Left lung (tissue), 14 donors: ENCODE measurements at places on chromosomes 11 and 22.

- no peaks in the 10 kb centered on the region for H3K27me3 ChIP-seq
- no peaks in the 10 kb centered on the region for H3K36me3 ChIP-seq
- no peak overlapping the region for H3K27ac ChIP-seq
- DNase-seq: no peak
These were observed 36.3 kb upstream of the SOX6 start for GRCh38 chr11:16392616-16393015.

GRCh38 chr22:36027935-36028645 is 534 bp downstream of the RBFOX2 start:
- peaks cover 10% of the 10 kb centered on the region for H3K4me1 ChIP-seq
- no peaks in the 10 kb centered on the region for H3K36me3 ChIP-seq
- H3K27me3 ChIP-seq: no peaks in the 10 kb centered on the region
- H3K27ac ChIP-seq: peak overlapping the region; percentile 90

- H3K36me3 ChIP-seq: peaks cover 4% of the 10 kb centered on the region
- H3K4me3 ChIP-seq: no peak overlapping the region
- peaks cover 12% of the 10 kb centered on the region for H3K4me1 ChIP-seq
- H3K27ac ChIP-seq: no peak overlapping the region
- no peak for DNase-seq
These were observed 6.3 kb downstream of the INPPL1 start for GRCh38 chr11:72230764-72231365.

- no peak for DNase-seq
- H3K36me3 ChIP-seq: no peaks in the 10 kb centered on the region
- H3K27ac ChIP-seq: no peak overlapping the region
- H3K4me1 ChIP-seq: no peaks in the 10 kb centered on the region
- H3K4me3 ChIP-seq: no peak overlapping the region
These were observed 11.2 kb downstream of the CCS start for GRCh38 chr11:66604155-66604554.

- H3K27me3 ChIP-seq: no peaks in the 10 kb centered on the region
- no peak overlapping the region for H3K4me3 ChIP-seq
- peaks cover 18% of the 10 kb centered on the region for H3K4me1 ChIP-seq
These were observed 93.2 kb downstream of the RELT start for GRCh38 chr11:73469401-73469800.

DNA sequence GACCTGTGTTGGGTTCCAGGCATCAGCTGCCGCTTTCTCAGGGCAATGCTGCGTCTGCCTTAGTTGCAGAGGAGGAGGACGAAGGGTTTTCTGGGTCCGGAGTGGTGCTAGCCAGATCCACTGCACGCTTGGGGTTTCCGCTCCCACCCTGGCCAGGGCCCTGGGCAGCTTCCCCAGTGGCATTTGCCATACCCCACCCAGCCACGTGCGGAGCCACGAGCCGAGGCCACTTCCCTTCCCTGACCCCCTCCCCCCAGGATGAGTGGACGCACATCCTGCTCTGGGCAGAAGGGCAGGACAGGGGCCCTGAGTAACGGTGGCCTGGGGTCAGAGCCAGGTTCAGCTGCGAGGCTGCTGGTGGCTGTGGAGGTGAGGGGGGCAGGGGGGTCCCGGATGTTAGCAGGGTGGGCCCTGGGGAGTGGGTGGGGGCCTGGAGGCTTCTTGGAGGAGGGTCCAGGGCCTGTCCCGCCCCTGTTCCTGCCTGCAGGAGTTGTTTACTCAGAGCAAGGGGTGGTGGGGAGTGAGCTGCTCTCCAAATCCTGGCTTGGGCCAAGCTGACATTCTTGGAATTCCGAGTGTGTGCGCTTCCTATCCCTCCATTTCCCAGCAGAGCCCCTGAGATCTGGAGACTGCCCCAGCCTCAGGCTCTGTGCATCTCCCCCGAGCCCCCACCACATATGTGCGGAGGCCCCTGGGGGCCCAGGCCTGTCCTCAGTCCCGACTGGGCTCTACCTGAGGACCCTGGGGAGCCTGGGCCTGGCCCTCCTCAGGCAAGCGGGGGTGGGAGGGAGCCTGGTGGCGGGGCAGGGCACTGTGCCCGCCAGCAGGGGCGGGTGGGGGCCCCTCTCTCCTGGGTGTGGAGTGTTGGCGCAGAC is 1.4 kb downstream of the TSPAN4 start:
- peak overlapping the region; percentile 99 for H3K4me3 ChIP-seq
- H3K27ac ChIP-seq: peak overlapping the region; percentile 92
- peaks cover 24% of the 10 kb centered on the region for H3K27me3 ChIP-seq
- H3K4me1 ChIP-seq: peaks cover 82% of the 10 kb centered on the region
- DNase-seq: peak; percentile 87

GRCh38 chr11:96942855-96943254 is 553.0 kb downstream of the JRKL start:
- H3K36me3 ChIP-seq: no peaks in the 10 kb centered on the region
- no peak overlapping the region for H3K4me3 ChIP-seq
- H3K27ac ChIP-seq: no peak overlapping the region
- H3K27me3 ChIP-seq: no peaks in the 10 kb centered on the region

GRCh38 chr11:133896028-133896427 is 50.7 kb upstream of the SPATA19 start:
- no peak overlapping the region for H3K4me3 ChIP-seq
- no peak for DNase-seq
- no peaks in the 10 kb centered on the region for H3K27me3 ChIP-seq

- no peaks in the 10 kb centered on the region for H3K4me1 ChIP-seq
- no peaks in the 10 kb centered on the region for H3K27me3 ChIP-seq
- no peaks in the 10 kb centered on the region for H3K36me3 ChIP-seq
- no peak for DNase-seq
These were observed 53.7 kb downstream of the DSCAML1 start for GRCh38 chr11:117743121-117743815.

GRCh38 chr11:22734628-22735345 is 68.4 kb downstream of the GAS2 start:
- DNase-seq: no peak
- no peaks in the 10 kb centered on the region for H3K36me3 ChIP-seq
- no peak overlapping the region for H3K27ac ChIP-seq

DNA sequence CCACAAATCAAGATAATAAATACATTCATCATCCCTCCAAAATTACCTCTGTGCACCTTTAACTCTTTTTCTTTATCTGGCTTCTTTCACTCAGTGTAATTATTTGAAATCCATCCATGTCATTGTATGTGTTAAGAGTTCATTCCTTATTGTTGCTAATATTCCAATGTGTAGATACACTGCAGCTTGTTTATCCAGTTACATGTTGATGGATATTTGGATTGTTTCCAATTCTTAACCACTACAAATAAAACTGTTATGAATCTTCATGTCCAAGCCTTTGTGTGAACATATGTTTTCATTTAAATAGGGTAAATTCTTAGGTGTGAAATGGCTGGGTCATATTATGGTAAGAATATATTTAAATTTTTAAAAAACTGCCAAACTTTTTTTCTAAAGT is 323.3 kb upstream of the NCAM1 start:
- no peak overlapping the region for H3K4me3 ChIP-seq
- no peaks in the 10 kb centered on the region for H3K27me3 ChIP-seq
- no peak overlapping the region for H3K27ac ChIP-seq
- H3K4me1 ChIP-seq: no peaks in the 10 kb centered on the region
- no peaks in the 10 kb centered on the region for H3K36me3 ChIP-seq
- no peak for DNase-seq

DNA sequence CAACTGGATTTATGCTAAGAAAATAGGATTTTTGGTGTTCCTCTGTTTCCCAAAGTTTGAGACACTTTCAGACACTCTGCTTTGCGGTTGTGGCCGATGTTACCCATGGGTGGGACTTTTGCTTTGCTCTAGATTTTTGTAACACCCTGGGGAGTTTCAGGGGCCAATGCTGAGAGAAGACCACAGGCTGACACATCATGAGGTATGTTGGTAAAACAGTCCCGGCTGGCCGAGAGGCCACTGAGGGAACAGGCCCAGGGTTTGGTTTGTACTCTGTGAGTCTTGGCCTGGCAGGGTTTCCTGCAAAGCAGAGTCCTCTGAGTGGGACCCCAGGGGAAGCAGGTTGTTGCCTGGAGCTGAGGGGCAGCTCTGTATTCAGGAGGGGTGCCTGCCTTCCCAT is 78.5 kb upstream of the PITPNB start:
- no peaks in the 10 kb centered on the region for H3K27me3 ChIP-seq
- peak; percentile 29 for DNase-seq
- H3K36me3 ChIP-seq: peaks cover 44% of the 10 kb centered on the region
- H3K27ac ChIP-seq: no peak overlapping the region

DNA sequence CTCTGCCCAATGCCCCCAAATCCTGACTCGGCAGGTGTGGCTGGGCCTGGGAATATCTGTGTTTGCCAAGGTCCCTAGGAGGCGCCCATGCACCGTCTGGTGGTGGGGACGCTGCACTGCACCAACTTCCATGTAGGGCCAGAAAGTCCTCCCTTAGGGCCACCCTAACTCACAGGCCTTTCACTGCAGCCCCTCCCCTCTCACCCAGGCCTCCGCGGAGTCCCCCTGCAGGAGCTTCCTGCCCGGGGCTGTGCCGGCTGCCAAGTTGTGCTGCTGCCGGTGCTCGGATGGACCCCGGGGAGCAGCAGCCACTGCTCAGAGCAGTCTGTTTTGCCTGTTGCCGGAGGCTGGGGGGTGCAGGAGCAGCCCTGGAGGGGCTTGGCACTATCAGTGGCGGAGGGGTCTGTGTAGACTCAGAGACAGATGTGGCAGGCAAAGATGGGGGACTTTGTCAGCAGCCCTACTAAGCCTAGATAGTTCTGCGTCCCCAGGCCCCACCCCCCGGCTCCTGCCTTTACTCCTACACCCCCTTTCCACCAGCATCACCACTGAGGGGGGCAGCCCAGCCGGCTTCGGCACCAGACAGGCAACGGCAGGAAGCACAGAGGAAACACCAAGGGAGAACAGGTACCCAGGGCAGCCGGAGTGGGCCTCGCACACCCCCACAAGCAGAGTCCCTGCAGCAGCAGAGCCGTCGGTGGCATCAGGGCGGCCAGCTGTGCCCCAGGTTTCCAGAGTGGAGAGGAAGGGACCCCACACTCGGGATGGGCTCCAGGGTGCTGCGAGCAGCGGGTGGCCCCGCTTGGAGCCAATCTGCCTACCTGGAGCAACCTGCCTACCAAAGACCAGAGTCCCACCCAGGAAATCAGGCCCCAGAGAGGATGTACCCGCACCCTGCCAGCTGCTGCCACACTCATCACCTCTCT is 124.3 kb downstream of the TRIM29 start:
- no peak overlapping the region for H3K27ac ChIP-seq
- DNase-seq: no peak

GRCh38 chr22:37546437-37547250 is 13.6 kb upstream of the CDC42EP1 start:
- H3K27ac ChIP-seq: peak overlapping the region; percentile 95
- no peaks in the 10 kb centered on the region for H3K27me3 ChIP-seq
- DNase-seq: no peak

DNA sequence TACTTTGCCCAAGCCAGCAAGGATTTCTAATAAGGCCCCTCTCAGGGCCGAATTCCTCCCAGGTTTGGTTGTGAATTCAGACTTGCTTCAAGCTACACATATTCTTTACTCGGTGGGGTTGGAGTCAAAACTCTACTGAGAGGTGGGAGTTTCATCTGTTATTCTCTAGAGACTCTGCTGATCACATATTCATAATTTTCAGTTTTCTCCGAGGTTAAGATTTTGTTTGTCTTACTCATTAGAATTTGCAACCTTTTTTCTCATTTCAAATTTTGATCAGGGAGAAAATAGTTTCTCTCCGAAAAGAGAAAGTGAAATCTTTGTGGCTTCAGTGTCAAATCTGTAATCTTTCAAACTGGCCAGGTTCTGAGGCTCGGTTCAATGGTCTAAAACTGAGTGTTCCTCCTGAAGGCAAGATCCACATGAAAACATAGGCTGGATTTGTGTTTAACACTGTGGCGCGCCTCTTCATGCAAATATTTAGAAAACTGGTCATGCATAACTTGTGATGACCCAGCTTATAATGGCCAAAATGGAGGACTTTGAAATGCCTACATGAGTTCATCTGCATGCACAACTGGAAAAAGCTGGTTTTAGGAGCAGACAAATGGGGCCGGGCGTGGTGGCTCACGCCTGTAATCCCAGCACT is 21.5 kb upstream of the GSTP1 start:
- no peaks in the 10 kb centered on the region for H3K4me1 ChIP-seq
- no peak overlapping the region for H3K27ac ChIP-seq
- H3K4me3 ChIP-seq: no peak overlapping the region
- peaks cover 7% of the 10 kb centered on the region for H3K27me3 ChIP-seq
- no peaks in the 10 kb centered on the region for H3K36me3 ChIP-seq

DNA sequence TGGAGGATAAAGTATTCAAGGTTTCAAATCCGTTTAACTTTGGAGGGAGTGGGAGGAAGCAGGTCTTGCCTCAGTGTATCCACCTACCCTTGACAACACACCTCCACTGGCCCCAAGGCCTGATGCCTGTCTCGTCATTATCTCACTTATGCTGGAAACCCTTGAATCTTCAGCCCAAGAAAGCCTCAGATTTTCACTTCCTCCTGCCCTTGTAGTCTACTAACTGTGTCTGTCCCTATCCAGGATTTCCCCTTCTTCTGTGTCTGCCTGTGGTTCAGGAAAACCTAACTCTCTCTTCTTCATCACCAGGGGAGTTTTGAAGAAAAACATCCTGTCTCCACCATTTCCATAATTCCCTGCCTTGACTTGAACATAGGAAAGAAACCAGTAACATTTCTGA is 56.1 kb downstream of the SYT9 start:
- no peaks in the 10 kb centered on the region for H3K4me1 ChIP-seq
- DNase-seq: no peak
- no peak overlapping the region for H3K4me3 ChIP-seq
- no peaks in the 10 kb centered on the region for H3K27me3 ChIP-seq

GRCh38 chr11:23732026-23732425 is 764.8 kb upstream of the LUZP2 start:
- no peaks in the 10 kb centered on the region for H3K36me3 ChIP-seq
- no peak for DNase-seq
- H3K4me1 ChIP-seq: no peaks in the 10 kb centered on the region
- no peak overlapping the region for H3K27ac ChIP-seq
- no peaks in the 10 kb centered on the region for H3K27me3 ChIP-seq
- H3K4me3 ChIP-seq: no peak overlapping the region

DNA sequence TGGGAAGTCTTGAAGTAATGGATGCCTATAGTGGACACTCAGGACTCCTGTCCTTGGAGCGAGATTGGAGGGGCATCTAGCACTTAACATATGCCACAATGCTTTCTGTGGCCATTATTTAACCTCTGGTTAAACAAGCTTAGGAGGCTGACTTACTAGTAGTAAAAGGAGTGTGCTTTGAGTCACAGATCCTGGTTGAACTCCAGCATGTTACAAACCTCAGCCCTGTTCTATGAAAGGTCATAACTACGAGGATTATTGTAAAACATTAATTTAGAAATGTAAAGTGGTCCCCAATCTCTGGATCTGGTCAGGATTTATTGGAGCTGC is 1.1 kb upstream of the LBHD1 start:
- no peak overlapping the region for H3K4me3 ChIP-seq
- H3K27me3 ChIP-seq: no peaks in the 10 kb centered on the region
- peaks cover 22% of the 10 kb centered on the region for H3K4me1 ChIP-seq
- H3K36me3 ChIP-seq: no peaks in the 10 kb centered on the region

DNA sequence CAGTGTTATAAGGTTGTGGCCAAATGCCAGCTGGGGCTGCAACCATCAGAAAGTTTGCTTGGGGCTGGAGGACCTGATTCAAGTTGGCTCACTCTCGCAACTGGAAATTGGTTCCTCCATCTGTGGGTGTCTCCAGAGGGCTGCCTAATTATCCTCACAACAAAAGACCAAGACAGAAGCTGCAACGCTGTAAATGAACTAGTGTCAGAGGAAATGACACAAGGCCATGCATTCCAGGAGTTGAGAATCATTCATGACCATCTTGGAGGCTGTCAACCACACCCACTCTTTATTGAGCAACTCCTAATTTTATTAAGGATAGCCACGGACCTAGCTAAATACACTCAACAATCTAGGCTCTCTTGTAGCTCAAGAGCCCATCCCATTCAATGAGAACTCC is 1060.8 kb downstream of the OPCML start:
- no peaks in the 10 kb centered on the region for H3K4me1 ChIP-seq
- no peak for DNase-seq
- H3K4me3 ChIP-seq: no peak overlapping the region
